ENCODE measurements at places on chromosomes 5 and 9.

DNA sequence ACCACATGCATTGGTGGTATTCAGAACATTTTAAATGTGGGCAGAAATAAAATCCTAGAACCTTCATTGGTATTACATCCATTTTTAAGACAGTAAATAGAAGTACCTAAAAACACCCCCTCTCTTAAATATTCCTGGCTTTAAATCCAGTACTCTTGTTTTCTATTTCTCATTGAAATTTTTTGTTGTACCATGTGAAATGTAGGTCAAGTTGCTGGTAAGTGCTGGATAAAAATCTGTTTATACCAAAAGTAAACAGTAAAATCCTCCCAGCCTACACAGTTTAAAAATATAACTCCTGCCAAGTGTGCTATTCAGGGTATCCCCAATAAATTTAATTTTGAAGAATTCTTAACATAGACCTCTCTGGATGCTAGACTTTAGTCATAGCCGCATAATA is 75.0 kb upstream of the FST start:
- DNase-seq: no peak

DNA sequence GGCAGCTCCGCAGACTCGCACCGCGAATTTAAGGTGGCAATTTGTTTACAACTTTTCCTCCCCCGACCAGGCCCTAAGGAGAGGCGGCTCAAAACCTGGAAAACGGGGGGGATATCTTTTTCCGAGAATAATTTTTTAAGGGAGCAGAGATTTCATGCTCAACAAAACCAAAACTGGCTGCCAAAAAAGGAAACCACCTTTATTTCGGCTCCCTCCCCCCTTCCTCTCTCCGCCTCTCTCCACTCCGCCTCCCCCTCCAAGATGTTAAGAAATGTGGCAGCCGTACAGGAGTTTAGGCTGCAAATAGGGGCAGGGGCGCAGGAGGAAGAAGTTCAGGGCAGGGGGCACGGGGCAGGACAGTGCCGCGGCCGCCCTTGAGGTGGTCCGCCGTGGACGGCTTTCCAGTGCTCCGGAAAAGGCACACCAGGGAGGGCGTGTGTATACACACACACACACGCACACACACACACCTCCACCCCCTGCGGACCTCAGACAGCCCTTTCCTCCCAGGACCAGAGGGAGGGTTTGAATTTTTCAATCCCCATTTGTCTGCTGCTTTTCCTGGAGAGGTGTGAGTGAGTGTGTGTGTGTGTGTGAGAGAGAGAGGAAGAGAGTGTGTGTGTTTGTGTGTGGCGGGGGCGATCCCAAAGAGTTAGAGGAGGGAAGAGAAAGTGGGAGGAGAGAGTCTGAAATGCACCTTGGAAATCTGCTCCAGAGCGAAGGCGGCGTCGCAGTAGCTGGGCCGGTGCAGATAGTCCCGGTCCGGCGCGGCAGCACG is 9.1 kb downstream of the PTCH1 start:
- peak; percentile 89 for DNase-seq

- DNase-seq: no peak
These were observed 38.9 kb upstream of the STXBP1 start for GRCh38 chr9:127572961-127573721.

DNA sequence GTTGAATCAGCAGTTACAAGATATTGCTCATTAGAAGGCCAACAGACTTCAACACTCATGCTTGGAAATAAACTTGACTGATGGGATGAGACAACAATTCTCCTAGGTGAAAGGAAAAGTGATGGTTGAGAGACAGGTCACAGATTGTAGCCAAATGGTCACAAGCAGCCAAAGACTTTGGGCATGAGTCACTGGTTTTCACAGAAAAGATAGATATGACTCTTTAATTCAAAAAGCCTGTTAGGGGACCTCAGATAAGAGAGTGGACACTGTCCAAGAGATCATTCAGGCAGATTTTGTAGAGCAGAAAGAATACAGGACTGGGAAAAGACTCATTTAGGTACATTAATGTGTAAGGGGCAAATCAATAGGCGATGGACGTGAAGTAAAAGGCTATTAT is 982.5 kb downstream of the MAT2B start:
- DNase-seq: no peak

DNA sequence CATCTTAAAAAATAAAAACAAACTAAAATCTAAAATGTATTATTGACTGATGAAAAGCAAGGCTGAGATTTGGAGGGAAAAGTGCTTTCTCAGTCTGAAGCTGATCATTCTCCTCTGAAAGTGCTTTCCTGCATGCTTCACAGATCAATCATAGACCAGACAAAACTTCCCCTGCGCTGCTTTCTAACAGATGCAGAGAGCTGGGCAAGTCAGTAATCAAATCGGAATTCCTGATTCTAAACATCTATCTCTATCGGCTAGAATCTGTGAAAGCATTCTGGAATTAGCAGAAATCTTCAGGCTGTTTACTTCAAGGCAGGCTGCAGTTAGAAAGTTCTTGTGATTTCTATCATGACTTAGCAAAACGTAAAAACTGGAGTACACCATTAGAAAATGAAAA is 15.6 kb upstream of the FAM81B start:
- no peak for DNase-seq

DNA sequence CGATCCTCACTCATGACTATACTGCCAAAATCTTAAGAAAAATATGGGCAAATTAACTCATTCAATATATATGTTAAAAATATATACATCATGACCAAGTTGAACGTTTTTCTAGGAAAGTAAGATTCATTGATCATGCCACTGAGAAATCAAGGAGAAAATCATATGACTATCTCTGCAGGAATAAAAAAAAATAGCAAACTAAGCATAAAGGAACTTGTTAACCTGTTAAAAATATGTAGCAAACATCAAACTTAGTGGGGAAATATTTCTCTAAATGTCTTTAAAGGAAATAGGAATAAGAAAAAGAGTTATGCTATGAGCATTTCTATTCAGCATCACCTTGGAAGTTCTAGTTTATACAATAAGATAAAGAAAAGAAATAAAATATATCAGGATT is 302.4 kb downstream of the GLIS3 start:
- DNase-seq: no peak

DNA sequence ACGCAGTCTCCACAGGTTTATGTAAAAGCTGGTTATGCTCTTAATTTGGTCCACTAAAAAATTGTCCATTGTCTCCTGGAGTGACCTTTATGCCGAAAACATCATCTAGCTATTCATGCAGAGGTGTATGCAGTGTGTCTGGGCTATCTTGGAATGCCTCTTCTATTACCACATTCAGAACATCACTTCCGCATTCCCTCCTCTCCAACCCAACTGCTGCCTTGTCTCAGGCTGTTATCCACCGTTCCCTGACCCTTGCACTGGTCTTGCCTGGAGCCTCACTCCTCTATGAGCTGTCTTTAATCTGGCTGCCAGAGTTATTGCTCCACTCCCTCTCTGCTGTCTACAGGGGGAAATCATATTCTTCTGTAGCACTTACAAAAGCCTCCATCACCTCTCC is 214.1 kb upstream of the ANKRD55 start:
- DNase-seq: no peak

GRCh38 chr9:78188594-78188993 is 47.3 kb upstream of the CEP78 start:
- DNase-seq: no peak

GRCh38 chr9:21265421-21266189 is 25.8 kb upstream of the IFNA14 start:
- DNase-seq: no peak

- no peak for DNase-seq
These were observed 7.6 kb upstream of the TTLL11 start for GRCh38 chr9:122100756-122101155.

DNA sequence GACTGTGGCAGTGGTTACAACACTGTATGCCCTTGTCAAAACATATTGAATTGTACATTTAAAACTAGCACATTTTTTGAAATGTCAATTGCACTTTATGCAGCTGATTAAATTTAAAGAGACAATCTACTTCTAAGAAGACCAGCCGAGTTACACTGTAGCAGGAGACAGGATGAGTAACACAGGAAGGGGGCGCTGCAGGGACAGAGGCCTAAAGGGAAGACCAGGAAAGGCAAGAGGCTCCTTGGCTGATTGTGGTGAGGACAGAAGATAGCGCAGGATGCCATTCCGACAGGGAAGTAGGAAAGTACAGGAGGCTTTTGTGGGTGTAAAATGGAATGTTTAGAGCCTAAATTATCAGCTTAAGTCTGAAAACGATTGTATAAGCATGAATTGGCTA is 28.2 kb upstream of the PPP2R2B start:
- DNase-seq: no peak

DNA sequence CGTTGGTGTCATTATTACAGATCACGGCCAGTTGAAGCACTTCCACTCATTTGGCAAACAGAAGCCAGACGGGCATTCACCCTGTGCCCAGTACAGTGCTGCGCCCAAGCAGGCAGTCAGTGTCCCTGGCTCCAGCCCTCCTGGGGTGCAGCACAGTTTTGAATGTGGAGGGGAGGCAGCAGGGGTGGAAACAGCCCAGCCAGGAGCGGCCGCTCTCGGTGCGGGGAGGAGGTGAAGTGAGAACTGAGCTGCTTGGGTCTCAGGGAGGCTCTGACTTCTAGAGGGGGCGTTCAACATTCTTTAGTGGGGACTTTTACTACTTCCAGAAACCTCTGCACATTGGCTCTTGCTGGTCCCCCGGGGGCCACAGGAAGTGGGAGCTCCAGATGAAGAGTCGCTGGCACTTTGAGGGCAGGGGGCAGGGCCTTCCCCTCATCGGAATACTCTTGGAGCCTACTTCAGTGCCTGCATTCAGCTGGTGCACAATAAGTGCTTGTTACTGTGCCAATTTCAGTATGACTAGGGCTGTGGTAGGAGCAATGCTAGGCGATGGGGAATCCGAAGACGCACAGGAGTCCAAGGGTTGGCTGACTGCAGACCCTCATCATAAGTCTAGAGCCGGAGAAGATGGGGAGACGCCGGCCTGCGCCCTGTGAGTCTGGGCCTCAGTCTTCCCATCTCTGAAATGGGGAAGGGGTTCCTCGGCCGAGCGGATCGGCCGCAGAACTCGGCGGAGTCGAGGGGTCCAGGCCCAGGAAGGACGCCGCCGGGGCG is 492 bp upstream of the NEK6 start:
- no peak for DNase-seq

DNA sequence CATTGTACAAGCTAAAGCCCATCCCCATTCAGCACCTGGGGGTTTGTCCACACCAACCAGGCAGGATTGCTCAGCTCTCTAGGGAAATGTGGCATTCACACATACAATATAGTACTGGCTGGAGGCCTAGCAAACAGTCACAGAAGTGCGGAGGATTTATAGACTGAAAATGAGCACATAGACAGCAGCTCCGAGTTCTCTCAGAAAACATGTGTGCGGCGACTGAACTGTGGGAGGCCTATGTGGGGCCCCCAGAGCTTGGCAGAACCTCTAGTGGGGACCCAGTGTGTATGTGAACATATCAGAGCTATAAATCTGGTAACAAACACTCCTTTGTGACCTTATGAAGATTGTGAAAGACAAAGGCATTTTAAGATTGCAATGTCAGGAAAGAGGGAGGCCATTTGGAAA is 431.1 kb downstream of the DTWD2 start:
- no peak for DNase-seq

- DNase-seq: peak; percentile 47
These were observed 111.1 kb downstream of the KCTD16 start for GRCh38 chr5:144281784-144282183.

DNA sequence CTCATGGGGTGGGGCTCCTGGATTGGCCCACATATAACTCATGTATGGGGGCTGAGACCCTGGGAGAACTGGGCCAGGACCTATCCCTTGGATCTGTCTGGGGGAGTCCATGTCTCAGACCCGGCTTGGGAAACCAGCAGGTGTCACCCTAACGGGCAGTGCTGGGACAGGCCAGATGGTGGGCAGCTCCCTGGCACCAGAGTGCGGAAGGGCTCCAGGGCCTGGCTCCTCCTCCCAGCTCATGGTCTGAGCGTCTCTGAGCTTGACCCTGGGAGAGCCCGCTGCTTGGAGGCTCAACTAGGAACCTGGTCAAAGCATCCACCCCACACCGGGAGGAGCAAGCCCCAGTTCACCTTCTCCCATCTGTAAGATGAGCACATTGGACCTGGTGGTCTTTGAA is 15.5 kb upstream of the NCS1 start:
- DNase-seq: no peak

GRCh38 chr5:113042491-113043243 is 66.1 kb downstream of the DCP2 start:
- DNase-seq: no peak

- DNase-seq: no peak
These were observed 184.5 kb upstream of the TLE4 start for GRCh38 chr9:79387101-79387835.

DNA sequence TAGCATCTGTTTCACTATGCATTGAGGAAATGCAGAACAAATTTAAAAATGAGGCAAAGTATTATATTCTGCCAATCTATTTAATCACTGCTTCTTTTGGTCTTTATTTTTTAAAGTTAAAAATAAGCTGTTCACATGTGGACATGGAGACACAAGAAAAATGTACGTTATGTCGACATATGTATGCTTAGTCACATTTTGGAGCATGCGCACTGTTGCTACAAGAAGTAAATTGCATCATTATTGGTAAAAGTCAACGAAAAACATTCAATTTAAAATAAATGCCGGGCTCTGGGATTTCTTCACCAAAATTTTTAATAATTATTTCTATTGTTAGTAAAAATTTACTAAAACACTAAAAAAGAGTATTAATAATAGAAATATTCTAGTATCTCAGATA is 876.3 kb upstream of the CTNND2 start:
- DNase-seq: no peak

DNA sequence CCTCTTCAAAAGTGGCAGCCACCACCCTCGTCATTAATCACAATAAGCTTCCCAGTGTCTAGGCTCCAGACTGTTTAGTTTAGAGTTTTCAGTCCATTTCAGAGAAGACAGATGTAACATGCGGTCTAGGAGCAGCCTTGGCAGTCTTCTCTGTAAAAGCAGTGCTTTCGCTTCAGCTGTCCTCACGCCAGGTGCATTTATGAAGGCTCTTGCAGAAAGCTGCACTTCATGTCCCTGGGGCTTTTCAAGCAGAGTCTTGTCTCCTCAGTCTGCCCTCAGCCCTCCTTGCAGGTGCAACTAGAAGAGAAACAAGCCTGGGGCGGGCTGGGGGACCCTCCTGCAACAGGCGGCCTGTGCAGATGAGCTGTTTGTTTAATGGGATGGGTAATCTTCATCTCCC is 281.9 kb downstream of the DRD1 start:
- peak; percentile 18 for DNase-seq

DNA sequence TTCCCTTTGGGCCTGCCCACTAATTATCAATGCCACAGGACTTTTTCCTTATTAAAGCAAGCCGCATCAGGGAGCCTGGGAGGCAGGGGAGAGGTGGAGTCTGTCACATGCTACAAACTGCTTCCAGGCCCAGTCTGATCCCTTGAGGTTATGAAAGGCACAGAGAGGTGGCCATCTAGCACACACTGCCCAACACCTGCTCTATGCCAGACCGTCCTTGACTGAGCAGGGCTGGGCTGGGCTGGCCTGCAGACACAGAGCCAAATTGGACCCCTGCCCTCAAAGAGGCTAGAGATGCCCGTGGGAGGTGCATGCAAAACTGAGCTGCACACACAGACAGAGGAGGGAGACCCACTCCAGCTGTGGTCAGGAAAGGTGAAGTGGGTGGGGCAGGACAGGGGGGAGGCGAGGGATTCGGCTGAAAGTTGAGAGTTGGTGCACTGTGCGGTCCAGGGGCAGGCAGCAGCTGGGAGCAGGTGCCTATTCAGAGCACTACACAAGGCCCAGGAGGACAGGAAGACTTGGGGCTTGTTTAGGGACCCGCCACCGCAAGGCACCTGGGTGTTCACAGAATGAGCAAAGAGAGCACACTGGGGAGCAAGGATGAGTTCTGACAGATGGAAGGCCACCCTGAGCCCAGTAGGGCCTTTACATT is 36.4 kb upstream of the TCF7 start:
- no peak for DNase-seq

GRCh38 chr5:66789434-66789833 is 193.2 kb downstream of the MAST4 start:
- DNase-seq: no peak

- no peak for DNase-seq
These were observed 110.0 kb downstream of the ROR2 start for GRCh38 chr9:91839926-91840465.

Data from umbilical cord (tissue), 2 donors.